ENCODE measurements at places on chromosomes 2 and 18.

DNA sequence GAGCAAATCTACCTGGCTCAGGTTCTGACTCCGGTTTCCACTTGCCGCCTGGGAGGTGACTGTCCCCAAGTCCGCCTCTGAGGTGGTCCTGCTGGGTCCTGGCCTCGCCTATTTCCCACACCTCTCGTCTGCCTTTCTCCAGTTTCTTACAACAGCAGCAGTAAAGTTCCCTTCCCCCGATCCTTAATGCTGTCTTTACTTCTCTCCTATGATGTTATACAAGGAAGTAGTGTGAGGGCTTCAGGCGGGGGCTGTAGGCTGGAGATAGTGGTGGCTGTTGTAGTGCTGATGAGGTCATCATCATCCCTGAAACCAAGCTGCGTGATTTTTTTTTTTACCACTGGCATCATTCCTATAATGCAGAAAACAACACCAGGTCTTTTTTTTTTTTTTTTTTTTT is 18.9 kb downstream of the TGIF1 start:
- DNase-seq: no peak

GRCh38 chr2:112671801-112672200 is 26.1 kb downstream of the SLC20A1 start:
- DNase-seq: no peak

DNA sequence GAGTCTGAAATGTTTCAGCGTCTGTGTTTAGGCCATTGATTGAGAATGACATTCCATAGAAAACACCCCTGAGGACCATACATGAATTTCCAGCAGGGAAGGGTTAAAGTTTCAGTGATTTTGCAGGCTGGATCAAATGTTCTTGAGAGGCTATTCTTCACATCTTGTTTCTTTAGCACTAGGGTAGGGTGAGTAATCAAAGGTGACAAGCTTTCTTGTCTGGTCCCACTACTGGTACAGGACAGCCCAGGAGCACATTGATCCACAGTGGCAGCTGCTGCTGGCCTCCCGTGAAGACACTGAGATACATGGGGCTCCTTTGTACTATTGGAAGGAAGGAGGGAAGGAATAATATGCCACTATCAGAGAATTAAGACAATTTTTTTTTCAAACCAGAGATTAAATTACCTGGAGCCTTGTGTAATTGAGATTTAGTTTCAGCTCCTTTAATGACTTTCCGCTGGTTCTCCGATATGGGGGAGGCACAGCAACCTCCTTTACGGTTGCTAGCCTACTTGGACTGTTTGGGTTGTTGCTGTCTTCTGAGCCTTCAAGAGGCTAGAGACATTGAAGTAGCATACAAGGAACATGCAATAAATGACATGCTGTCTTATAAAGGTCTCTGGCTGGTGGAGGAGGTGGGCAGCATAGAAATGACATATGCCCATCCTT is 368.9 kb downstream of the SOX11 start:
- no peak for DNase-seq

GRCh38 chr2:164617466-164617865 is 3.8 kb downstream of the GRB14 start:
- DNase-seq: no peak

- DNase-seq: no peak
Measured at GRCh38 chr2:77443076-77443475, 79.1 kb downstream of the LRRTM4 start.

DNA sequence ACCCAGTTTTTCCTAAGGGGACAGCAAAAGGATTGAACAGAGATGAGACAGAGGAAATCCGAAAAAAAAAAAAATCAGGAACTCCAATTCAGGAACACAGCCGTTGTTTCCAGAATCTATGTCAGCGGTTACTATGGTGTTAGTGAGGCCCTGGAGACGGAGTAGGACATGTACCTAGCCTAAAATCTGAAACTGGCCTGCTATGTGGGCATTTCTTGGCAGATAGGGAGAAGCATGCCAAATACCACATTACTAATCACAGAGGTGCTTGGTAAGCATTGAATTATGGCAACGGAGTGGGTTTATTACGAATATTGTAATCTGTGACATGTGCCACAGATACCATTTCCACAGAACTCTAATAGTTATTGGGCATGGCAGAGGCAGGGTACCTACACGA is 530.6 kb downstream of the CCDC85A start:
- DNase-seq: no peak

DNA sequence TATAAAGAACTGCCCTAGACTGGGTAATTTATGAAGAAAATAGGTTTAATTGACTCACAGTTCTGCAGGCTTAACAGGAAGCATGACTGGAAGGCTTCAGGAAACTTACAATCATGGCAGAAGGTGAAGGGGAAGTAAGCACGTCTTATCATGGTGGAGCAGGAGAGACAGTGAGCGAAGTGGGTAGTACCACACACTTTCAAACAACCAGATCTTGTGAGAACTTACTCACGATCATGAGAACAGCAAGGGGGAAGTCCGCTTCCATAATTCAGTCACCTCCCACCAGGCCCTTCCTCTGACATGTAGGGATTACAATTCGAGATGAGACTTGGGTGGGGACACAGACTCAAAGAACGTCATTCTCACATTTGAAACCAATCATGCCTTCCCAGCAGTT is 260.1 kb upstream of the FAM98A start:
- DNase-seq: no peak

- DNase-seq: no peak
Measured at GRCh38 chr2:128300151-128301020, 18.3 kb downstream of the HS6ST1 start.

DNA sequence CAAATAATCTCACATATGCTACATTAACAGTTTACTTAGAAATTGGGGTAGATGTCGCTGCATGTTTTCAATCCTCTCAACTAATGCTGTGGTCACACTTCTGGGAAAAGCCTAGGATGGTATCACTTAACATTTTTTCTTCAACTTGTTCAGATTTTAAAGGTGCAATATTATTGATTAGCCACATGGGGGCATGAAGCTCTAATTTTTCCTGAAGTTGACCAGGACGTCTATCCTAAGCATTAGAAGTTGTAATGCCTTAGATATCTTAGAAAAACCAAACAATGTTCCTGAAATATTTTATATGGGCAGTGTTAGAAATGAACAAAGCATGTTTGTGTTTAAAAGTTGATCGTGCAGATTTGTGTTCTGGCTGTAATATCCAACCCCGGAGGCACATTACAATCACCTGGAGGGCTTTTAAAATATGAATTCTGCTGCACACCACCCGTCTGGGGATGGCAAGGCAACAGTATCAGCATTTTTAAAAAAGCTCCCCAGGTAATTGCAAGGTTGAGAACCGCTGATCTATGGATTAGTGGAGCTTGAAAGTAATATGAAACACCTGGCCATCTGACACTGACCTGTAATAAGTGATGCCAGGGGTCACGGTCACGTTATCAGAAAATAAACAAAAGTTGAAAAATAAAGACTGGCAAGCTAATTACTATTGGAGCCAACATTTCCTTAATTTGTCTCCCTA is 100.5 kb upstream of the LMAN1 start:
- no peak for DNase-seq

DNA sequence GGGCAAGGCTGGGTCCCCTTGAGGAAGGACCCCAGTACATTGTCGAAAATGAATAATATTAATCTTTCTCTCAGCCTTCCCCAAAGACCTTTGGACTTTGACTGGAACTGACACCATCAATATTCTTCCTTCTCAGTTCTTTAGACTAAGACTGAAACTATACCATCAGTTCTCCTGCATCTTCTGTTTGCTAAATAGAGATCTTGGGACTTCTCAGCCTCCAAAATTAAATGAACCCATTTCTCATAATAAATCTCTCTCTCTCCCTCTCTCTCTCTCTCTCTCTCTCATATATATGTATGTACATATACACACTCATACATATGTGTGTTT is 39.7 kb upstream of the VRK2 start:
- no peak for DNase-seq

DNA sequence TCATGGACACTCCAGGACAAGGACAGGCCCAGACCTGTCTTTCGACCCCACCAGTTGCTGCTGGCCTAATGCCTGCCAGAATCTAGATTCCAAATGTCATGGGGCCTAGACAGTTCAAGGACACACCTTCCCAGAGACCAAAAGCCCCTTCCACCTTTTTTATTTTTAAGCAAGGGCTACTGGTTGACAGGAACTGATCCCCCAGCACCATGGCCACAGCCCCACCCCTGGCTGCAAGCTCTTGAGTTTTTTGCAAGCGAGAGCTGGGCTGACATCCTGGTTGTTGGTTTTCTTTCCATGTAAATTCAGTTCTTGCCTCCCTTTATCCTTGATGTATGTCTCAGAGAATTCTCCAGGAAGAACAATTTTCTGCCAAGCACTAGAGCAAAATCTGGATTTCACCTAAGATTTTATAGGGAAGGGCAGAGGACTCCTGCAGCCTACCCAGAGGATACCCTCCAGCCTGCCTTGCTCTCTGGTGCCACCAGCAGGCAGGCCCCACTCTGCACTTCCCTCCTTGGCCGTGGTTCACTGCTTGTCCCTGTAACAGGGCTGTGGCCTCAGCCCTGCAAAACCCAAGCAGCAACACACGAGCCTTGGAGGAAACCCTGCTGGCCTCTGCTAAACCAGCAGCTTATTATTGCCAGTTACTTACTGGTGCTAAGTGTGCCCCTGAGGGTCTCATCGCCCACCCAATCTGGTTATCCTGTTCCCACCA is 97.7 kb downstream of the TWIST2 start:
- no peak for DNase-seq

- DNase-seq: no peak
Measured at GRCh38 chr18:58674863-58675472, 3.7 kb downstream of the MALT1 start.

DNA sequence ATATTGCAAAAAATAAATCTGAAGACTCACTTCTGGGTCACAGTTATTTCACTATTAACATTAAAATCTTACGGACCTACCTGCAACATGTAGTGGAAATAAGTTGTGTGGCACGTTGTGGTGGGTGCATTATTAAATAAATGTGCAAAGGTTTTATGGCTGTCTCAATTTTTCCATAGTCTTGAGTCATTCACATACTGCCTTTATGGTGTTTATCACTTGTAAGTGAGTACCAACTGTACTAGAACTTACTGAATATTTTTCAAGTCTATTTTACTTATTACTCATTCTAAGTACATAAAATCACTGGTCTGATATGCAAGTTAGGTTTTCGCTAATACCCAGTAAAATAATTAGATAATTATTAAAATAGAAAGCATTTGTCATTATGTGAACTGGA is 47.6 kb upstream of the SLC30A6 start:
- no peak for DNase-seq

DNA sequence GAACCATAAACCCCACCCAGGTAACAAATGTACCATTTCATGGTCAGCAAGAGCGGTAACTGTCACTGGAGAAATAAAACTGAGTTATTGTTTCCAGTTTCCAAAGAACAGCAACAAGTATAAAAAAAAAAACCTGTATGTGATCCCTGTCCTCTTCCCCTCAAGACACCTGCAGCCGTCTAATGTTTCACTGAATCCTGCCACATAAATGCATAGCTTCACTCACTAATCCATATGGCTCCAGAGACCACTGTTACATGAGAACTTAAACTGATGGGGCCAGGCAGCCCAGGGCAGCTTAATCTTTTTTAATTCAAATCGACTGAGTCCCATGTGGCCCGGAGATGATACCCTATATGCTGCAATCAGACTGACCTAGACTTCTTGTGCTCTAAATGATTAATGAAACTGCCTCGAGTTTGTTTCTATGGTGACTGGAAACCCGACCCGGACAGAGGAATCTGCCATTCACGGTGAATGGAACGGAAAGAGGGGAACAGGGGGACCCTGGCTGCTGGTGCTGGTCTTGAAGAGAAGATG is 60.9 kb upstream of the SIX2 start:
- DNase-seq: no peak

DNA sequence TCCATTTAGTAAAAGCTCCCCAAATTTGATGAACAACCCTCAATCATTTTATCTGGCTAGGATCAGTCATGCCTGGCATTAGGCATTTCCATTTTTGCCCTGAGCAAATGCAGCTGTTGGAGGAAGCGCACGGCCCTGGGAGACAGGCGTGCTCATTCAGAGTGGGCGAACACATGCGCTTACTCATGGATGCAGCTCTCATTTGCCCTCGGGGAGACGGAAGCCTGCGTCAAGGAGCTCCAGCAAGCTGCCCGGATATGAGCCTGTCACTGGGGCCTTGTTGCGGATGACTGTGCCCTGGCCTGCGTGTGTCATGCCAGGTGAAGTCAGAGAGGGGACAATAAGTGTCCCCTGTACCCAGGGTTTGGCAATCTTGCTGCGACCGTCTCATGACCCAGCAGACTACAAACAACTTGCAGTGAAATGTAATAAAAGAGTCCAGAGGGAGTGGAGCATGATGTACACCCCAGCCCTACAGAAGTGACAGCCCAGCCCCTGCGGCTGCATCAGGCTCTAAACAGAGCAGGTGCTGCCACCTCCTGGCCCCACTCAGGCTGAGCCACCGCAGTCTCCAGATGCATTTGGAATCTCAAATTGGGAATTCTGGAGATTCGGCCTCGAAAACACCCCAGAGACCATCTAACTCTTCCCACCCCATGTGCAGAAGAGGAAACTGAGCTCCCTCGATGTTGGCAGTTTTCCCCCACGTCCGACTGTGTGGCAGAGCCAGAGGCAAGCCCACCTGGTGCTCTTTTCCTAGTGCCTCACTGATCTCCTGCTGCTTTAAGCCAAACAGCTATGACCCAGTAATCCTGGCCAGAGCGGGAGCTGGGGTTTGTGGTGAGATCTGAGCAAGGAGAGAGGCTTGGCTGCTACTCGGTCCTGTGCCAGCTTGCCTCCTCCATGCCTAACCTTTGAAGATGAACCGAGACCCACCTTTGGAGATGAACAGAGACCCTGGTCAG is 105.0 kb upstream of the ALK start:
- no peak for DNase-seq

DNA sequence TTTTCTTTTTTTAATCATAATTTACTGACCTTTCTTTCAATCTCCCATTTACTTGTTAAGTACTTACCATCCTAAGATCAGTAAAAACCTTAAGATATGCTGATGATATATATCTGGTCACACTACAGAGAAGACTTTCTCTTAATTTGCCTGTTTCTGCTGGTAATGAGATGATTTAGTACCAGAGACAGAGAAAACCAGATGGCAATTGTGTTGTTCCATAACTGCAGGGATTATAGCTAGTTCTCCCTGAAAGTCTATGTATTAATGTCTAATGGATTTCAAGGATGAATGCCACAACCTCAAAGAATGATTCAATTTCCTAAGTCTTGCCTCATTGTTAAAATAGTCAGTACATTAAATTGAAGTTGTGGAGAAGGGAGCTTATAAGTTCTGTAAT is 40.3 kb downstream of the SNTG2 start:
- no peak for DNase-seq

GRCh38 chr18:58186258-58186948 is 142.4 kb downstream of the NEDD4L start:
- DNase-seq: no peak

Data from activated naive CD8-positive, alpha-beta T cell treated with anti-CD3 and anti-CD28 coated beads, Interleukin-2, amount 50 U/mL, for 16 hours (primary cell).